ENCODE measurements at places on chromosomes 1 and 21.
A peak's percentile ranks its signal among the peaks of the same experiment; 100 is the strongest.

DNA sequence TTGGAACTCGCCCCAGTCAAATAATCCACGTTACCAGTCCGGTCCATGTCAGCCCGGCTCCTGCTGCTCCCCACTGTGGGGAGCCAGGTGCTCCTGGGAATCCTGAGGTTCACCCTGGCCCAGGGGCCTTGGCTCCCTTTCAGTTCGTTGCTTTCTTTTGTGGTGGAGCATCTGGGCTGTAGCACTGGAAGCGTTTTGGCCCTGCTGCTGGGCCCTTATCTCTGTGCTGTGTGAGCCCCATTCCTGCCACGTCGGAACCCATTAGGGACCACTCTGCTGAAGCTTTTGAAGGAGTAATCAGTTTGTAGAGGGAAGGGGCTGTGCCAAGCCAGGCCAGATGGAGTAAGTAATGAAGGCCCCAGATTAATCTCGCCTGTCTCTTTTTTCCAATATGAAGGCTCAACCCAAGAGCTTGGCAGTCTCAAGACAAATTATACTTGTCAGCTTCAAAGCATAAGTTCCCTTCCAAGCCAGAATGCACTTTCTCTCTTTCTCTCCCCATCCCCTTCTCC is 82.3 kb downstream of the PGM1 start:
- DNase-seq = no peak

DNA sequence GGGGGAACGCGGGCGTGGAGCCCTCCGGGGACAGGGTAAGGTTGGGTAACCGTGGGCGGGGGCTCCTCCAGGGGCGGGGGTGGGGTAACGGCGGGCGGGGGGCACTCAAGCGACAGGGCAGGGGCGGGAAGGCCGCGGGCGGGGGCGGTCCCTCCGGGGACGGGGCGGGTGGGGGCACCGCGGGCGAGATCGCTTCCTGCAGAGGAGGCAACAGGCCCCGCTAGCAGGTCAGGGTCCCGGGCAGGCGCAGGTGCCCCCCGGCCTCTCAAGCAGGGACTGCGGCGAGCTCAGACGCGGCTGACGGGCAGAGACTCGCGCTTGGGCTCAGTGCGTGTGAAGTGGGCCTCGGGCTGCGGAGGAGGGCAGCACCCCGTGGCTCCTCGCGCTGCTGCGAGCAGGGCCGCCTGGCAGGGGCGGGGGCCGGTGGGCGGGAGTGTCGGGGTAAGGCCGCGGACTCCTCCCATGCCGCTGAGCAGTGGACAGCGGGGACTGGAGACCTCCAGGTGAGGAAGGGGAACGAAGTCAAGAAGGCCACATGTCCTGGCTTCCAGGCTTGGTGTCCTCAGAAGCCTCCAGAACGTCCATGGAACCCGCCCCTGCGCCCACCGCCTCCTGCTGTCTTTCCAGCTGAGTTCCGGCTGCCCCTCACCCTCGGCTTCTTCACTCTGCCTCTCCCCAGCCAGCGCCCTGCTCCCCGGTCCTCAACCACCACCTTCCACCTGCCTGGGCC is 627 bp upstream of the GNB1 start:
- DNase-seq = no peak

GRCh38 chr1:35539073-35539823 is 18.0 kb downstream of the KIAA0319L start:
- DNase-seq = no peak

- DNase-seq = no peak
These were observed 101.4 kb downstream of the SIPA1L2 start for GRCh38 chr1:232528472-232529089.

DNA sequence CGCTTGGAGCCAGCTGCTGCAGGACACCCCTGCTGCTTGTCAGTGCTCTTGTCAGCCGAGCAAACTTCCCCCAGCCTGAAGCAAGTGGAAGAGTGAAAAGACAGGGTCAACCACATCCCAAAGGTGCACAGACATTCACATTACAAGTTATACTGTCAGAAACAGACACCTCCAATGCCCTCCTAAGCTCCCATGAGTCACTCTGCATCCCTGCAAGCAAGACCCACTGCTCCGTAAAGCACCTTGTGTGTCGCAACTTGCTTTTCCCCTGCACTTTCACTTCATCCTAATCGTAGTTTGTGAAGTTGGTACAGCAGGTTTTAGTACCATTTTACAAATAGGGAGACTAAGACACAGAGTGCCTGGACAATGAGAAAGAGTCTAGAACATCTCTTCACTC is 51.1 kb downstream of the KCNH1 start:
- no peak for DNase-seq

- no peak for DNase-seq
These were observed 1392.9 kb downstream of the BRINP3 start for GRCh38 chr1:189084811-189085210.

DNA sequence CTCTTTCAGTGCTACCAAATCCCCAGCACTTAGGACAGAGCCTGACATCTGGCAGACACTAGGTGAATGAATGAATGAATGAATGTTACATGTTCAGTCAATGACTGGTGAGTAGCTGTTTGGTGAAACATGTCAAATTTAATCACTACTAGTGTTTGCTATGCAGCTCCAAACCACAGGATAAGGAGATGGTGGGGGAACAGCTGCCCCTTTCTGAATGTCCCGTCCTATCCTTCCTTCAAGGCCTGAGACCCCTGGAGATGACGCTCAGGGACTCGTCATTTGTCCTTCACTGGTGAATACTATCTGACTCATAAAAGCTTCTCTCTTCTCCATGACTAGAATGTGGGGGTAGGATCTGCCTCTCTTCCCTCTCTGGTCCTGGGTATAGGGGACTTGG is 175.4 kb downstream of the HIVEP3 start:
- no peak for DNase-seq

- DNase-seq = peak; percentile 83
These were observed 6.3 kb upstream of the KYAT3 start for GRCh38 chr1:88998716-88999115.

- no peak for DNase-seq
These were observed 13.3 kb downstream of the ETV3L start for GRCh38 chr1:157086299-157086698.

- peak; percentile 67 for DNase-seq
These were observed 16.4 kb downstream of the SPRTN start for GRCh38 chr1:231354330-231355020.

DNA sequence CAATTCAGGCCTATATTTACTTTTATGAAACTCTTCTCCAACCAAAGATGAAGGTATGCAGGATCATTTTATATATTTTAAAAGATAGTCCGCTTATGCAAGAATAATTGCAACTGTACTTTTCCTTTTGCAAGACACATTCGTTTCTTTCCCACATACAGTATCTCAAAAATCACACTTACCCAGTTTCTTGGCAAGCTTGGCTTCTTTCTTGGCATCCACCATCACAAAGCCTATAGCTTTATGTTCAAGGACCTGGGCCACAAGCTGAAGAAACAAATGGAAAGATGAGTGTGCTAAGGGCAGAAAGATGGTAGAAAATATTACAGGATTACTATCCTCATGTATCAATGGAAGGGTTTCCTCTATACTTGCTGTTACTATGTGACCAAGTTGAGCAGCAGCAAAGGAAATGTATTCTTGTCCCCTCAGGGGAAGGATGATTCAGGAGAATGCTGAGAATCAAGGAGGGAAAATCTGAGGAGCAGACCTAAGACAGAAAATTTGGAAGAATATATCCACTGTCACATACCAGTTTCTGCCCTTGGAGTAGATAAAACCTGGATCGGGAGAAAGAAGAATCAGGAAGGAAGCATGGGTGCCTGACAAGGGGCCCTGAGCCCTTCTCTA is 23.8 kb downstream of the CASQ2 start:
- no peak for DNase-seq

Data from hematopoietic multipotent progenitor cell treated with erythropoietin and hydrocortisone succinate and interleukin-3 and kit ligand, for 17 days (in vitro differentiated cells).